ENCODE measurements at places on chromosomes 13 and 19.

DNA sequence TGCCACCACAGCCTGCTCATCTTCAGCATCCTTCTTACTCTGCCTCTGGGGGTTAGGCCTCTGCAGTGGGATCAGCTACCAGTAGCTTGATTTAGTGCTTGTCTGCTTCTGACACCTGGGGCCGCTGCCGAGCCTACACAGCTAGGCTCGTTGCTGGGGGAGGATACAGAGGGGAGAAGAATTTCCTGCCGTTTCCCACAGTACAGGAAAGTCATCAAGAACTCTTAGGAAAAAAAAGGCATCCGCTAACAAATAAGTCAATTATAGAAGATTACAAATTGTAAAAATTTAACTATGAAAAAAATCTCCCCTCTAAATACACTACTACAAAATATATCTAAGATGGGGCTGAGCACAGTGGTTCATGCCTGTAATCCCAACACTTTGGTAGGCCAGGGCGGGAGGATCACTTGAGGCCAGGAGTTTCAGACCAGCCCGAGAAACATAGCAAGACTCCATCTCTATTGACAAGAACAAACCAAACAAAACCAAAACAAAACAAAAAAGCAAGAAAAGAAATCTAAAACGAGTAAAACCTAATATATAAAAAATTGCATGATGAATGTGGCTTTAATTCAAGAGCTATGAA, 26.7 kb downstream of the LATS2 start:
- DNase-seq = no peak

DNA sequence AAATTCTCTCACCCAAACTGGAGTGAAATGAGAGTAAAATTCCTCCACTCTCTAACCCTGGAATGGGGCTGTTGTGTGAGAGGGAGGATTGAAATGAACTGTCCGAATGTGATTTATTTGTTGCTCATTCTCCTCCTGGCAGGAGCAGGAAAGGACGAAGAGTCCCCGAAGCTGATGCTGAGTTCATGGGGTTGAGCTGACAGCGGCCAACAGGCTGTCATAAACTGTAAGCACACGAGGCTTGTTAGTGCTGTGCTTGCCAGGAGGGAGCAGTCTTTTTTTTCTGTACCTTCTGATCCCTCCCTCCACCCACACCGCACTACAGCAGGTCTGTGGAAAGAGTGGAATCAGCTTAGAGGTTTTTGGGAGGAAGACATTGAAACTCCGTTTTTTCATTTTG, 33.1 kb upstream of the ZNF331 start:
- DNase-seq = no peak

- no peak for DNase-seq
Observed at GRCh38 chr13:43240278-43240677, 216.9 kb downstream of the DNAJC15 start.

DNA sequence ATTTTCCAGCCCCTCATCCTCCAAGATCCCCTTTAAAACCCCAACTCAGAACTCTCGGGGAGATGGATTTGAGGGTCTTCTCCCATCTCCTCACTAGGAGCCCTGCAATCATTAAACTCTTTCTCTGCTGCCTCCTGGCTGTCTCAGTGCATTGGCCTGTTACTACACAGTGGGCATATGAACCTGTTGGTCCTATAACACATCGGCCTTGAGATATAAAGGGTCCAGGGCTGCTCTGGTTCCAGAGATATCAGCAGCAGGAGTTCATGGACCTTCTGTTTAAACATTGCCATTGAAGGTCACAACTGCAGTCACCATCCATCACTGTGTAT, 3.8 kb upstream of the METTL21C start:
- DNase-seq = no peak

GRCh38 chr13:53068585-53069520, 40.2 kb downstream of the OLFM4 start:
- no peak for DNase-seq

- DNase-seq = no peak
Observed at GRCh38 chr19:56884441-56884840, 43.9 kb upstream of the PEG3 start.

- peak; percentile 30 for DNase-seq
Observed at GRCh38 chr19:17778968-17779929, 15.7 kb upstream of the B3GNT3 start.

DNA sequence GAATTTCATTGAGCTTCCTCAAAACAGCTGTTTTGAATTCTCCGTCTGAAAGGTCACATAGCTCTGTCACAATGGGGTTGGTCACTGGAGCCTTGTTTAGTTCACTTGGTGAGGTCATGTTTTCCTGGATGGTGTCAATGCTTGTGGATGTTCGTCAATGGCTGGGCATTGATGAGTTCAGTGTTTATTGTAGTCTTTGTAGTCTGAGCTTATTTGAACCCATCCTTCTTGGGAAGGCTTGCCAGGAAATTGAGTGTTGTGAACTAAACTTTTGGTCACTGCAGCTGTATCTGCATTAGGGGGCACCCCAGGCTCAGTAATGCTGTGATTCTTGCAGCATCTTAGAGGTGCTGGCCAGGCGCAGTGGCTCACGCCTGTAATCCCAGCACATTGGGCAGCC, 22.0 kb downstream of the BLOC1S3 start:
- no peak for DNase-seq

DNA sequence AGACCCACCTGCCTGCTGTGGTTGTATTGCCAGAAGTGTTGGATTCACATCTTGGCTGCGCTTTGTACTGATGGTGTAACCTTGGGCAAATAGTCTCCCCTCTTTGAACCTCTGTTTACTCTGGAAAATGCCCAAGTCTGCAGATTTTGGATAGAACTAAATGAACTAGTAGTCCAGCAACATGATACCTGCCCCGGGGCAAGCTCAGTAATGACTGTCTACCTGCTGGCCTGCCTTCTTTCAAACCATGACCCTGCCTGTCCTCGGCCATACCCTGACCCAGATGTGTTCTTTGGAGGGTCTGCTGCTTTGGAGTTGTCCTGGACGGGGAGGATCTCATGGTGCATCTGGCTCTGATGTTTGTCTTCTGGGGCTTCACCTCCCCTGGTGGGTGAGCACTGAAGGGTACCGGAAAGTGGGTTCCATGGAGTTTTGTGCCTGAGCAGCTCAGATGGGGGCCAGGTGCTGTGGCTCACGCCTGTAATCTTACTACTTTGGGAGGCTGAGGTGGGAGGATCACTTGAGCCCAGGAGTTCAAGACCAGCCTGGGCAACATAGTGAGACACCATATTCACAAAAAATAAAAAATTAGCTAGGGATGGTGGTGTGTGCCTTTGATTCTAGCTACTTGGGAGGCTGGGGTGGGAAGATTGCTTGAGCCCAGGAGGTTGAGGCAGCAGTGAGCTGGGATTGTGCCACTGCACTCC, 59.5 kb downstream of the TNFRSF19 start:
- no peak for DNase-seq

- no peak for DNase-seq
Observed at GRCh38 chr19:29248332-29248844, 35.4 kb upstream of the UQCRFS1 start.

DNA sequence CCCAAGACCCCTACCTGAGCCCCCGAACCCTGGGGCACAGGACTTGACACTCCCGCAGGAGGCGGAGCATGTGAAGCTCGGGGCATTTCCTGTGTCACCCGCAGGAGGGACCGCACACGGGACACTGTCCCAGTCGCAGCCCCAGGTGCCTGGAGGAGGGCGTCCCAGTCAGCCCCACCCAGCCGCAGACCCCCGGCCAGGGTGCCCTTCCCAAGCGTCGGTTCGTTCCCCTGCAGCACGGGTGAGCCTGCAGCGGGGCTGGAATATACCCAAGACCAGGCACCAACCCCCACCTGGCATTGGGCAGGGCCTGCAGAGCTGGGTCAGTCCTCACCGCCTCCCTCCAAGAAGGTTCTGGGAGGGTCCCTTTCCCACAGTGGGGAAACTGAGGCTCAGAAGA, 21.6 kb downstream of the TCF3 start:
- DNase-seq = no peak

DNA sequence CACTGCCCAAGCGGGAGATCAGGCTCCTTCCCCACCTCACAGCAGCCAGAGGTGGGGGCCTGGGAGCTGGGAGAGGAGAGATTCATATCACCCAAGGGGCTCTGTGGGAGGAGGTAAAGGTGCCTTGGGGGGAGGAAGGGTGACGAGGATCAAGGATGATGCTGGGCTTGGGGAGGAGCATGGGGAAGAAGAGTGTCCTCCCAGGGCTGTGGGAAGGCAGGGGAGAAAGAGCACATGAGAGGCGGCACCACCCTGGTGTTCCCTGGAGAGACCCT, 82.7 kb downstream of the ANKRD10 start:
- no peak for DNase-seq

DNA sequence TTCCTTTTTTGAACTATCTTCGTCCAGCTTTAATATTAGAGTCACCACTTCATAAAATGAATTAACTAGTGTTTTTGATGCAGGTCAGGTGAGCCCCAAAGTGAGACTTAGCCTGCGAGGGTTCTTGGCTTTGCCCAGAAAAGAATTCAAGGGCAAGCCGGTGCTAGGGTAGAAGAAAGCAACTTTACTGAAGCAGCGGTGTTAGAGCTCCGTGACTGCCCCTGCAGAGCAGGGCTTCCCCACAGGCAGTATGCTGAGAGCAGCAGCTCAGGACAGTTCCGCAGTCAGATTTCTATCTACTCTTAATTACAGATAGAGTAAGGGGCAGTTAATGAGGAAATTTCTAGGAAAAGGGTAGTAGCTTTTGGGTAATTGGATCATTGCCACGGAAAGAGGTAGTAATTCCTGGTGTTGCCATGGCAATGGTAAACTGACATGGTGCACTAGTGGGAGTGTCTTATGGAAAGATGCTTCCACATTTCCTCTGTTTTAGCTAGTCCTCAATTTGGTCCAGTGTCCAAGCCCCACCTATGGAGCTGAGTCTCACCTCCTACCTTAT, 432.2 kb upstream of the ZNF507 start:
- no peak for DNase-seq

- DNase-seq = peak; percentile 58
Observed at GRCh38 chr19:5130371-5131030, 161.6 kb downstream of the KDM4B start.

DNA sequence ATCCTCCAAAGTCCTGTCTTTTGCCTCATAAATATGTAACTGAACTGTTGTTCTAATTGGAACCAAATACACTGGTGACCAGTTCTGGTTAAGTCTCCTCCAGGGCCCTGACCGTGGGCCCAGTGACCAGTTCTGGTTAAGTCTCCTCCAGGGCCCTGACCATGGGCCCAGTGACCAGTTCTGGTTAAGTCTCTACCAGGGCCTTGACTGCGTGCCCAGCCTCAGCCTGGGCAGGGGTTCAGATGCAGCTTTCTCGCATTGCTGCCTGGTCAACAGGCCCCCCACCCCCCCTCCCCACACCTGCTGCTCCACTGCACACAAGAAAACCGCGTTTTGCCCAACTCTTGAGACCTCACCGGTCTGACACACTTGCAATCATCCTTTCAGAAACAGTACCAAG, 3.8 kb upstream of the GRTP1 start:
- DNase-seq = no peak

- no peak for DNase-seq
Observed at GRCh38 chr13:94192431-94192975, 287.0 kb downstream of the DCT start.

DNA sequence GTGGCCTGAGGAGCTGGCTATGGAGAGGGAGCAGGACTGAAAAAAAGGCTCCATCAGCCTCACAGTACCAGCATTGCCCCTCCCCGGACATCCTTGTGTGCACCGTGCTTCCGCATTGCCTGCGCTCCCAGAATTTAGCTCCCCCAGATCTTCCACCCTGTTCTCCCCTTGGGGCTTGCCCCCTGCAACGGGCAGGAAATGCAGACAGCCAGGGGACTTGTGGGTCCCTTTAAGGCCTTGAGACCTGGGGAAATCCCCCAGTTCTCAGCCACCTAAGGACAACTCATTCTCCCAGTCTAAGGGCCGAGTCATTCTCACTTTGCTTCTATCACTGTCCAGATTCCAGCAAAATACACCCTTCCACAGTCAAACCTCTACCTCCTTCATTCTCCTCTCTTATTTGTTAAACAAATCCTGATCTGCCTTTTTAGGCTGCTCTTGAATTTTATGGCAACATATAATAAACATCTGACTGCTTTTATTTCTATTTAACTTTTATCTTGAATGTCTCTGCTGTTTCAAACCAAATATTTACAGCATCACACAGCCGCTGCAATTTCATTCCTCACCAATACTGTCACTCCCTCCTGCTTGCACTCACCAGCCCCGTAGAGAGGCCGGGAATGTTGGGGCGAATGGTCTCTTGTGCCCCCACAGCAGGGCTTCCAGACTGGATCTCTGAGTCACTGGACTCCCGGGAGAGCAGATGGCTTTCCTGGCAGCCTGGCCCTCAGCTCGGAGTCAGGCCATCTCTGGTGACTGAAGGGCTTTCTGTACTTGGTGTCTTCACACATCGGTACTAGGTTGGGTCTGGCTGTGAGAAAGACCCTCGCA, 221.9 kb downstream of the TSHZ3 start:
- DNase-seq = no peak

DNA sequence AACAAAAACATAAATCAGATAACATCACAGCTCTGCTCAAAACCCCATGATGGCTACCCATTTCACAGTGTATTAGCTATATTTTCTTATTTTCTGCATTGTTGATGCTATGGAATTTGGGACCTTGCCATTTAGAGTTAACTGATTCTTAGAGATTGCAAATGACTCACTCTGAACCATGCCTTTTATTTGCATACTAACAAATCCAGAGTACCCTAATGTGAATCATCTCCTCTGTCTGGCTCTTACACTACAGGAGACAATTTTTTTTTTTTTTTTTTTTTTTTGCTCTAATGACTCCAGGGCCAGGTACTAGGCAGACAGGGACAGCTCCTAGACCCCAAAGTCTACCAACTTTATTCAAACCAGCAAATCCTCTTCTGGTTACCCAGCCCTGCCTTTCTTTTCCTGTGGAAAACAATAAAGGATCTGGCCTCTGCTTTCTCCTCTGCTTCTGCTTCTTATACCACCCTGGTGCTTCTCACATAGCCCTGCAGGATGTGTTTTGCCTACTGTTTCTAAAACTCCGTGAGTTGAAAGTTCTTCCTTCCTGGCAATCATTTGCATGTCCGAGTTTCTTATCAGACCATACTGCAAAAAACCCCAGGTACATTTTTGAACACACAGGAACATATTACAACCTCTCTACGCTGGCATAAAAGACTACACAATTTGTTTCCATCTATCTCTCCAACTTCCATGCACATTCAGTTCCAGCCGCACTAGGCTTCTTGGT, 10.6 kb upstream of the ZNF460 start:
- DNase-seq = no peak

GRCh38 chr19:46713781-46714443, 3.0 kb downstream of the PRKD2 start:
- DNase-seq = peak; percentile 85

GRCh38 chr13:33224686-33225085, 60.9 kb downstream of the STARD13 start:
- DNase-seq = no peak

Data from CD4-positive, alpha-beta T cell treated with Interleukin-6 for 4 hours (primary cell).